ENCODE measurements at places on chromosomes 4 and X.

DNA sequence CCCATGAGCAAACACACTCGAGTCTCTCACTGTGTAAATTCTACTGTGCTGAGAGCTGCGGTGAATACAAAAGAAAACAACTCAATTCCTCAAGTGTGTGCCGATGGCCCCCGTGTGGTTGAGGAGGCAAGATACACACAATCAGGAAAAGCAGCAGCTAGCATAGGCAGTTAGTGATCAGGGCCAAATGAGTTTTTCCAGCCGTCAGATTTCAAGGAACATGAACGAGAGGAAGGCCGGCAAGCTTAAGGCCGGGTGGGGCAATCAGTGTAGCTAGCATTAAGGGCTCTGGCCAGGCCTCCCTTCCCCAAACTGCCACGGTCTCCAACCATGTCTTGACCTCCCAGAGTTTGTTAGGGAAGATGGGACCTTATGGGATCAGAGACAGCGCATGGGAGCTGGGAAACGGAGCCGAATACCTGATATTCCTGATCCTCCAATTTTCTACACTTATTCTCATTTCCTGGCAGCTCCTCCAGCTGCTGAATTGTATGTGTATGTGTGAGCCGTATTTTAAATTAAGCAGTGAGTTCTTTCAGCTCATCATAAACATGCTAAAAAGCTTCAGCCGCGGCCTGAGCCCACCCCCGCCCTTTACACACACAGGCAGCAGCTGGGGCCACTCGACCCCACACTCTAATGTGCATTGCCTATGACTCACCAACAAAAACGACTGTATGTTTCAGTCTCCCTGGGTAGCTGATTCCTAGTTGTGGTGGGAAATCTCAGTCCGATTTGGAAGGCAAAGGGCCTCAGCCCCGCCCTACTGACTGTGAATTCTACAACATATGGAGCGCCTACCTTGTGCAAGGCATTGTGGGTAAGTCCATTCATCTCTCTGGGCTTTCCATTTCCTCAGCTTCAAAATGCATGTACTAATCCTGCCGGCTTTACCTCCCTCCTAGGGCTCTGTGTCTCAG is 59.9 kb downstream of the RTL9 start:
- no peak for DNase-seq

GRCh38 chr4:162038112-162038511 is 125.7 kb downstream of the FSTL5 start:
- no peak for DNase-seq

DNA sequence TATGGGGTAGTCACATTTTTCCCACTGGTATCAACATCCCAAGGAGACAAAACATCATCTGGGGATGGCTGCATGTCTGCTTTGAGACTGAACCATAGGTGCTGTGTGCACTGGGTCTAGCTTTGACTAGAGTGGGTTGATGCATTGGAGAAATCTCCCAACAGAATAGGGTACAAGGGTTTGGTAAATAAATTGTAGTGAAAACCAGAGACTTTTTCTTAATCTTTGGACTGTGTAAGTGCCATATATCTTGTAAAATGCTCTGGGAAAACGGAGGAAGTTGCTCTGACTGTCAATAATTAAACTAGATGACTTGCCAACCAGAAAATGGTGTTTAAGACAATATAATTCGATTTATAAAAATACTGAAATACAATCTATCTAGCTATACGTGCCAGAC is 1064.0 kb upstream of the SLIT2 start:
- no peak for DNase-seq

- no peak for DNase-seq
These were observed at the start of gene SPATA18 for GRCh38 chr4:52051213-52051614. Gene SPATA18, plus strand, starts transcription at chr4:52051304. Its CDS starts 401 bp downstream, at chr4:52051705.

GRCh38 chr4:43233321-43233720 is 340.8 kb downstream of the GRXCR1 start:
- DNase-seq: no peak

GRCh38 chr4:98694076-98694475 is 35.7 kb upstream of the TSPAN5 start:
- no peak for DNase-seq

DNA sequence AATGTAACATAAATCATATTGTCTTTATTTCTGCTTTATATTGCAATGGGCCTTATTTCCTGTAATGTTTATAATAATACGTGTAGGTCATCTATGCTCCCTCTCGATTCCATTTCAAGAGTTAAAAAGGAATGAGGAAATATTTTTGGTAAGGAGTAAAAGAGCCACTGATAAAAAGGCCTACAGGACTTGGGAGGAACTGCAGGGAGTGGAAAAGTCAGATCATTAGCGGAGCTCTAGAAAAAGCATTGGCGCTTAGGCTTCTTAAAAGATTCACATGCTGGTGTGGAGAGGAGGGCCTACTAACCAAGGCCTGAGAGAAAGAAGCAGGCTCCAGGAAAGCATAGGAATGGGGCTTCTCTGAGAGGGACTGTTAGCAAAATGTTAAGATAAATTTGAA is 82.9 kb upstream of the PNPLA4 start:
- no peak for DNase-seq

- no peak for DNase-seq
These were observed 28.8 kb upstream of the CFAP47 start for GRCh38 chrX:35890699-35891098.

GRCh38 chr4:4609622-4610334 is 67.9 kb upstream of the STX18 start:
- no peak for DNase-seq

GRCh38 chrX:154749856-154750255 is 1.0 kb downstream of the GAB3 start:
- DNase-seq: no peak
